ENCODE measurements at places on chromosomes 5 and 9.

DNA sequence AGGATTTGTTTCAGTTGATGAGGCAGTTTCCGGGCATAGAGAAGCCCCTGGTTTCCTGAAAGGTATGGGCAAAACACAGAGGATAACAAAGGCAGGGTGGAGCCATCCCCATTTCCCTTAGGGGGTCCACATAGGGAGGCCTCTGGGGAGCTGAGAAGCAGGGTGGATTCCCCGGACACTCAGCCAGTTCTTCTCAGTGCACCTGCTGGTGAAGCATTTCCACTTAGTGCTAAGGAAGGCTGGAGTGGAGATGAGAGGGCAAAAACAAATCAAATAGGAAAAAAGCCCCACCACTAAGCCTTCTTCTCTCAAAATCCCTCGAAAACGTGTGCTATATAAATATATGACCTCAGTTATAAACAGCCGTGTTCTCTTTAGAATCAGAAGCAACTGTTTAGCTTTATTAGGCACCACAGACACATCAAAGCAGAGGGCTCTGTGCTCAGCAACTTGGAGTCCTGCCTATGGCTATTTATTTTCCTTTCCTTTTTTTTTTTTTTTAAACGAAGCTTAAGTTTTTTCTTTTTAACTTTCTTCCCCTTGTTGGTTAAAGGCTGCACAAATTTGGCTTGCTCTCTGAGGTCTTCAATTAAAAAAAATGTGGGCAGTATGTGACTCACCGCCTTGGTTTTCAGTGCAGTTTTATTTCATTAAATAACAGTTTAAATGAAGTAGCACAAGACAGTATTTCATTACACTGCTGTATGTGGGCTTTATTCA, 67.7 kb downstream of the PRDM6 start:
- DNase-seq: peak; percentile 90

GRCh38 chr5:18023275-18023674, 389.0 kb downstream of the TAF11L14 start:
- no peak for DNase-seq

DNA sequence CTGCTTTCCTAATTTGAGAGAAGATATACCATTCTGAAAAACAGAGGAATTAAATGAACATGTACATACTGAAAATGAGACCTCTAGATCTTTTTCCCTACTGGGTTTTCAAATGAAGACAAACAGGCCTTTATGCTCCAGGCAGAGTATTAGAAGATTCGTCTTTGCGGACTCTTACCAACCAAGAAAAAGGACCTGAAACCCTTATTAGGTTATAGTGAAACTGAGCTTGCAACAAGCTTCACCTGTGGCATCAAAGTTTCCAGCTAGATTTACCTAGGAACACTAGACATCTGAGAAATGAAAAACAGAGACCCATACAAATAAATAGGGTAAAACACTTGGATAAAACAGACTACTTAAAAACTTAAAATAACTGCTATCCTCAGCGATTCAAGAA, 46.3 kb downstream of the SMIM15 start:
- DNase-seq: no peak

DNA sequence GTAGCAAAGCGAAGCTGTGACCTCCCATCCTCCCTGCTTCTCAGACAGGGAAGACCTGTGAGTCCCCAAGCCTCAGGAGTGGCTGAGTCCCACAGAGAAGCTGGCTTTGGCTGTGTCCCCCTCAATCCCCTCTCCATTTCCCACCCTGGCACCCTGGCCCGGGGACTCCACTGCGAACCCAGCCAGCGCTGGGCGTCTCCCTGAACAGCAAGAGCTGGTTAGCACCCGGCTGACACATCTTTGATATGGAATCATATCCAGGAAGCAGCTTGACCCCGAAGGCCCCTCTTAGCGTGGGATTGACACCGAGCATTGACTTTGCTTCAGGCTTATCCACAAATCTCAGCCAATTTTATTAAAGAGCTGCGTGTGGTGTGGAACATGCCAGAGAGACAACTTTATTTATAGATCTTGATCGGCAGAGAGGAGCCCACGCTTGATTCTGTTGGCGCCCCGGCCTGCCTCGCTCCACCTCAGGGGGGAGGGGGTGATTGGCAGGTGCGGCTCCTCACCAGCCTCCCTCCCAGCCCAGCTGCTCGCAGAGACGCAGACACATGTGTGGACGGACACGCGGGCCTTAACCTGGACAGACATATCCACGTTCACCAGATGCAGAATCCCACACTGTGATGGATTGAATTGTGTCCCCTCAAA, 120.7 kb upstream of the MVB12B start:
- no peak for DNase-seq

DNA sequence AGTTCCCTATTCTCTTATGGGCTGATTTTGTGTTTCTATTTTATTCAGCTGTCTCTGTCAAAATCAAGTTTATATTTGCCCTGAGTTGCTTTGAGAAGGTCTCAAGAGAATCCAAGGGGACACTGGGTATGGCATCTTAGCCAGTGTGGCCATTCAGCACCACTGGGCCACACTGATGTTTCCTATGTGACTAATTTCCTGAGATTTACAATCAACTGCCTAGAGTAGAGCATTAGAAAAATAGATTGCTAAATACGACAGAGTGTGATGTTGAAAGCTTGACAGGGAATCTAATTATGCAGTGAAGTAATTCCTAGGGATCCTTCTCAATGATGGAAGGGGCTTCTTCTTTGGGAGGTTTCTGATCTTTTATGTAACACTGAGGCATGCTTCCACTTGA, 141.7 kb downstream of the SV2C start:
- DNase-seq: no peak

DNA sequence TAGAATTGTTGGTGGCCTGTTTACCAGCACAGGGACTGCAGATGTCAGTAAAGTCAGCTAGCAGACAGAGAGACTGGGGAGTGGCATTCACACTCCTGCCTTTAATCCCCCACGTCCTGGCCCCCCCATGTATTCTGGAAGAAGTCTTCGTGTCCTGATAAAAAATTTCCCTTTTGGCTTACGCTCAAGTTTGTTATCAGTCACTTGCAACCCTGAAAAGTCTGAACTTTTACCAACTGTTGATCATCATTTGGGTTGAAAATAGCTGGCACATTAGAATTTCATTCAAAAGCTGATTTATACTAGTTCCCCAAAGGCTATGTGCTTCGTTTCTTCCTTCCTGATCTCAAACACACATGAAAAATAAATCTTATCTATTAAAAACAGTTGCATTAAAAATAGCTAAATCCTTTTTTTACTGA, 5.8 kb upstream of the CRHBP start:
- DNase-seq: no peak

- no peak for DNase-seq
These were observed 10.3 kb upstream of the ROPN1L start for GRCh38 chr5:10431415-10431814.

GRCh38 chr5:179509239-179509638, 41.1 kb upstream of the RUFY1 start:
- DNase-seq: no peak

DNA sequence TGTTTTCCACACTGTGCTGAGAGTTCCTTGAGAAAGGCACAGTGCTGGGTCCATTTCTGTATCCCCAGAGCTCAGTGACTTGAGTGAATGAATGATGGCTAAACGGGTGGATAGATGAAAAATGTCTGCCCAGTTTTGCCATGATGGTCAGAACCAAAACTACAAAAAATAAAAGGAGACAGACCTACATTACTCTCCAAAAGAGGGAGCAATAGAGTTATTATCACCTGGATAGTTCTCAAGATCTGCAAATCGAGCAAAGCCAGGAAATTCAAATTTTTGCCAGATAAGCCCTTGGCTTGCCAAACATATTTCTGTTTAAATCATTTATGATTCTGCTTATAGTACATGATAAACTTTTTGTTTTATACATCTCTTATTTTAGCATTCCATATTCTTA, 214.2 kb upstream of the ZNF462 start:
- peak; percentile 13 for DNase-seq

All from IMR-90 (cell line).